ENCODE measurements at places on chromosomes 2 and 18. TPM values are rescaled to one million over a fixed set of nuclear protein-coding genes. Genes with fewer than 3 reads are reported as not detected.

The NR4A2 gene
- 0.88 TPM for total RNA-seq

The FBXO48 gene
- total RNA-seq = 1.0 TPM

The ZNF804A gene
- not detected for total RNA-seq

The SCN1A gene
- 0.63 TPM for total RNA-seq

The LYG1 gene
- total RNA-seq = 0.58 TPM

GRCh38 chr2:238818561-238818960 lies 29.3 kb upstream of the TWIST2 start:
- H3K4me1 ChIP-seq = no peaks in the 10 kb centered on the region
- H3K4me3 ChIP-seq = no peak overlapping the region
- no peak overlapping the region for H3K27ac ChIP-seq
- H3K27me3 ChIP-seq = peaks cover 99% of the 10 kb centered on the region
- no peak for DNase-seq

GRCh38 chr2:128710729-128711128 lies 392.1 kb upstream of the HS6ST1 start:
- H3K36me3 ChIP-seq = no peaks in the 10 kb centered on the region
- H3K27me3 ChIP-seq = peaks cover 25% of the 10 kb centered on the region
- no peak overlapping the region for H3K4me3 ChIP-seq
- no peak for DNase-seq
- H3K4me1 ChIP-seq = no peaks in the 10 kb centered on the region

GRCh38 chr18:22257022-22257543 lies 87.7 kb downstream of the GATA6 start:
- H3K4me3 ChIP-seq = no peak overlapping the region
- H3K27ac ChIP-seq = no peak overlapping the region
- no peaks in the 10 kb centered on the region for H3K27me3 ChIP-seq
- peaks cover 13% of the 10 kb centered on the region for H3K36me3 ChIP-seq

DNA sequence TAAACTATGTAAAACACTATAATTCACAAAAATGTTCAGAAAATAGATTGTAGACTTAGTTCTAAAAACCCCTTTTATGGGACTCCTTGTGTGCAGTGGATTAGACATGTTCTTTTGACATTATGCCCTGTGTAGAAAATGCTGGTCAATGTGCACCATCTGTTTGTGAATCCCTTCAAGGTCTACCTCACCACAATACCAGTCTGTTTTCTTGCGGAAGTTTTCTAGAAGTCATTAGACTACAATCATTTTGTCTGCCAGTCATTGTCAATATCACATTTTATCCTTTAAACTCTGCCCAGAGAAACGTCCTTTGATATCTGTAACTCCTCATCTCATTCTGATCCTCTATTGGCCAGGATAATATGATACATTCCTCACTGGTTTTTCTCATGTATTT lies 7.8 kb downstream of the ITGA4 start:
- no peaks in the 10 kb centered on the region for H3K4me1 ChIP-seq
- H3K36me3 ChIP-seq = no peaks in the 10 kb centered on the region
- H3K27me3 ChIP-seq = no peaks in the 10 kb centered on the region
- DNase-seq = no peak
- H3K27ac ChIP-seq = no peak overlapping the region
- H3K4me3 ChIP-seq = no peak overlapping the region

DNA sequence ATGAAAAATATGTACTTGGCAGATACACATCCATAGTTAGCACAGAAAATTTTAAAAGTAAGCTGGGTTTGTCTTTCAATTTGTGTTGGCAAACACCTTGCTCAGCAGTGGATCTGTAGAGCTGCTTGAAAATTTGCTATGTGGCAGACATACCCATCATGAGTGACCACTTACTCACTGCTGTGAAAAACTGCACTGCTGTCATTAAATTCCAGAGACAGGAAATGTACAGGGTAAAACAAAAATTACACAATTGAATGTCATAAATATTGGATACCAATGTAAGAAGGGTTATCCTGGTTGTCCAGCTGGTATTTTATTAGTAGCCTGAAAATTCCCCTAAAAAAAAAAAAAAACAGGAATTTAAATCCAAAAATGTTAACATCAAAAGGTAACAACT lies 24.5 kb downstream of the NIF3L1 start:
- no peak overlapping the region for H3K27ac ChIP-seq
- no peak overlapping the region for H3K4me3 ChIP-seq
- no peaks in the 10 kb centered on the region for H3K27me3 ChIP-seq

DNA sequence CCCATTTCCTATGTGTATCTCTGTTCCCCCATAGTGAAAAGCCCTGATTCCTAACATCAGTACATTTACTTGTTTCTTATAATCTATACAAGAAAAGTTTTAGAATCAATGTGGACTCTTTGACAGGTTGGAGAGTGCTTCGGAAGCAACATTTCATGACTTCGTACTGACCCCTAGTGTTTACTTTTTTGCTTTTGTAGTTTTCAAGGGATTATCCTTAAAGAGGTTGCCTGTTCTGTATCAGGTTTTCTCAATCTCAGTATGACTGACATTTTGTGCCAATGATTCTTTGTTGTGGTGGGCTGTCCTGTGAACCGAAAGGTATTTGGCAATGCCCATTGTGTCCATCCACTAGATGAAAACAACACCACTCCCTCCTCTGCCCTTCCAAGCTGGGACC lies 43.3 kb upstream of the SERPINB2 start:
- H3K4me1 ChIP-seq = no peaks in the 10 kb centered on the region
- no peak for DNase-seq
- H3K36me3 ChIP-seq = no peaks in the 10 kb centered on the region
- H3K4me3 ChIP-seq = no peak overlapping the region

GRCh38 chr2:127951026-127951425 lies 65.3 kb upstream of the AMMECR1L start:
- H3K27ac ChIP-seq = no peak overlapping the region
- H3K27me3 ChIP-seq = no peaks in the 10 kb centered on the region
- no peak for DNase-seq
- no peak overlapping the region for H3K4me3 ChIP-seq
- H3K36me3 ChIP-seq = peaks cover 64% of the 10 kb centered on the region

- no peak overlapping the region for H3K4me3 ChIP-seq
- peaks cover 17% of the 10 kb centered on the region for H3K4me1 ChIP-seq
- no peaks in the 10 kb centered on the region for H3K36me3 ChIP-seq
- H3K27ac ChIP-seq = no peak overlapping the region
- DNase-seq = no peak
- H3K27me3 ChIP-seq = no peaks in the 10 kb centered on the region
Observed at GRCh38 chr2:96176661-96177060, 31.4 kb upstream of the DUSP2 start.

- H3K4me1 ChIP-seq = peaks cover 36% of the 10 kb centered on the region
- no peak overlapping the region for H3K4me3 ChIP-seq
- H3K27ac ChIP-seq = peak overlapping the region; percentile 57
- no peaks in the 10 kb centered on the region for H3K27me3 ChIP-seq
Observed at GRCh38 chr2:46075848-46076247, 221.4 kb upstream of the EPAS1 start.

DNA sequence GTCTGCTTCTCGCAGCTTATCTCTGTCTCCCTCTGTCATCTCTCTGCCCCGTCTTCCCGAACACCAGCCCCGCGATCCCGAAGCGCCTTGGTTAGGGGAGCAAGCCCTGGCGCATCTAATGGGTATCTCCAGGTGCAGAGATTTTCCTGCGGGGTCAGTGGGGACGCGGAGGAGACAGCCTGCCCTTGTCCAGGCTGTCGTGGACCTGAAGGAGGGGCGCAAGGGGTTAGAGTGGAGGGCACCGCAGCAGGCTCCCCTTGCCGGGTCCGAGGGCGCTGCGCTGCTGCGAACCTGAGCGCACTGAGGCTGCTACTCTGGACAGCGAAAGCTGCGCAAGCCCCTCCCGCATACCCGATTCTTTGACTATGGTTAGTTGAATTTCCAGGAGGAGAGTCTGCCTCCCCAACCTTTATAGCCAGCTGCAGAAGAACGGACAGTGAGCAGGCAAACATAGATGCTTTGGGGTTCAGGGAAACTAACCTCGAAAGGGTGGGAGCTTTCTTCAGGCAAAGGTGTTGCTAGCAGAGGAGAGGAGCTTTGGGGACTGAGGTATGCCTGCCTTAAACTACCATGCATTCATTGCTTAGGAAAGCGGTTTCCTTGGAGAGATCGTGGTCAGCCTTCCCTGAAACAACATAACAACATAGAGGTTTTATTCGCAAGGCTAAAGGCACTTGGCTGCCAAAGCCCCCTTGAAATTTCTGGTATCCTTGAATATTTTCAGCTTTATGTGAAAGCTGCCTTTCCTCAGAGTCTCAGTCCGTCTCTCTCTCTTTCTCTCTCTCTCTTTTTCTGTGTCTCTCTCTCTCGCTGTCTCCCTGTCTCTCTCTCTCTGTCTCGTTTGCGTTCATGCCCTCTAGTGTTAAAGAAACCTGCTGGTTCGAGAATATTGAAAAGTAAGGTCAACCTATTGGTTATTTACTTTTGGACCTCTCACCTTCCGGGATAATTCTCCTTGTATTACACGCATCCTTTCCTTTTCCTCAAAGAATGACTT lies 1.6 kb downstream of the GALNT13 start:
- H3K27me3 ChIP-seq = peaks cover 59% of the 10 kb centered on the region
- H3K4me3 ChIP-seq = peak overlapping the region; percentile 50
- H3K4me1 ChIP-seq = peaks cover 4% of the 10 kb centered on the region
- H3K27ac ChIP-seq = no peak overlapping the region
- DNase-seq = no peak
- H3K36me3 ChIP-seq = no peaks in the 10 kb centered on the region

DNA sequence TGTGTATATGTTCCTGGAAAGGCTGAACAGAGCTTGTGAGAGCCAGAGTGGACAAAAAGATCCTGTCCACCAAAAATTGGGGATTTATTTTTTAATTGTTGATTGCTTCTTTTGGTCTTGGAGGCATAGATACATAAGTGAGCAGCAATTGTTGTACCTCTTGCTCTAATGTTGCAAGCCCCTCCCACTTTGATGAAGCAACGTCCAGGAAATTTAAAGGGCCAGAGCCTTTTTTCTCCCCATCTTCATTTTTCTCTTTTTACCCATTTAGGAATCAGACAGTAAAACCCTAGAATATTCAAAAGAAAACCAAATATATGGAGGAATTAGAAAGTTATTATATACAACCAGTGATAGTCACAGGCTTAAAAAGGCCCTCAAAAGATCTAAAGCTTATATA lies 871.8 kb upstream of the NRXN1 start:
- no peak for DNase-seq
- H3K27me3 ChIP-seq = no peaks in the 10 kb centered on the region
- no peak overlapping the region for H3K4me3 ChIP-seq
- no peaks in the 10 kb centered on the region for H3K36me3 ChIP-seq
- H3K27ac ChIP-seq = no peak overlapping the region

GRCh38 chr2:96204836-96205624 lies 3.6 kb downstream of the STARD7 start:
- DNase-seq = no peak
- peak overlapping the region; percentile 77 for H3K27ac ChIP-seq
- peaks cover 96% of the 10 kb centered on the region for H3K4me1 ChIP-seq
- H3K27me3 ChIP-seq = no peaks in the 10 kb centered on the region

DNA sequence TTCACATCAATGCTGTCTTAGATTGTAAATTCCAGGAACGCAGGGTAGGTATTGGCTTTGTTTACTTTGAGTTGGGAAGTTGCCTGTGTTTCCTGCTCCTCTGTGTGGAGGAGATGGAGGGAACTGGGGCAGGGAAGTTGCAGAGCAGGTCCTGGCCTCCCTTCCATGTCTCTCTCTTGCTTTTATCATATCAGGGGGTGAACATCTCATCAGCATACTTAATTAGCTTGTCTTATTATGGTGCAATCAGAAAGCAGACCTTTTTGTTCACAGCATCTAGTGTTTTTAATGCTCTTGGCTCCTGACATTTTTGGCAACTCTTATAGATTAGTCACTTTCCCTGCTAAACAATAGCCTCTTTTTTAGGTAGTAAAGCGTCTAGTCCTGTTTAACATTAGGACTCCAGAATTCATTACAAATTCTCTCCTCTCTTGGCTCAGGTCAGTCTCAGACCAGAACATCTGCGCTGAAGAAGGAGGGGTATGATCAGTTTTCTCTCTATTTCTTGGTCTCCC lies 11.5 kb upstream of the DIPK1C start:
- no peak overlapping the region for H3K4me3 ChIP-seq
- DNase-seq = no peak
- peak overlapping the region; percentile 43 for H3K27ac ChIP-seq
- H3K36me3 ChIP-seq = no peaks in the 10 kb centered on the region
- H3K27me3 ChIP-seq = no peaks in the 10 kb centered on the region
- peaks cover 7% of the 10 kb centered on the region for H3K4me1 ChIP-seq

- no peak overlapping the region for H3K27ac ChIP-seq
- no peak for DNase-seq
- H3K4me1 ChIP-seq = peaks cover 8% of the 10 kb centered on the region
- H3K36me3 ChIP-seq = no peaks in the 10 kb centered on the region
Observed at GRCh38 chr2:108925735-108926134, 63.3 kb downstream of the EDAR start.

- H3K4me3 ChIP-seq = no peak overlapping the region
- no peaks in the 10 kb centered on the region for H3K27me3 ChIP-seq
- H3K27ac ChIP-seq = no peak overlapping the region
- peaks cover 8% of the 10 kb centered on the region for H3K36me3 ChIP-seq
- peaks cover 18% of the 10 kb centered on the region for H3K4me1 ChIP-seq
Observed at GRCh38 chr2:232142049-232142448, 180.5 kb downstream of the DIS3L2 start.

- no peaks in the 10 kb centered on the region for H3K36me3 ChIP-seq
- no peak for DNase-seq
- no peaks in the 10 kb centered on the region for H3K4me1 ChIP-seq
- no peaks in the 10 kb centered on the region for H3K27me3 ChIP-seq
Observed at GRCh38 chr18:9969247-9969646, 55.4 kb downstream of the VAPA start.

- H3K27ac ChIP-seq = no peak overlapping the region
- H3K27me3 ChIP-seq = no peaks in the 10 kb centered on the region
- H3K4me1 ChIP-seq = peaks cover 12% of the 10 kb centered on the region
- no peak overlapping the region for H3K4me3 ChIP-seq
- no peak for DNase-seq
Observed at GRCh38 chr2:69204654-69205053, 182.4 kb downstream of the GFPT1 start.

DNA sequence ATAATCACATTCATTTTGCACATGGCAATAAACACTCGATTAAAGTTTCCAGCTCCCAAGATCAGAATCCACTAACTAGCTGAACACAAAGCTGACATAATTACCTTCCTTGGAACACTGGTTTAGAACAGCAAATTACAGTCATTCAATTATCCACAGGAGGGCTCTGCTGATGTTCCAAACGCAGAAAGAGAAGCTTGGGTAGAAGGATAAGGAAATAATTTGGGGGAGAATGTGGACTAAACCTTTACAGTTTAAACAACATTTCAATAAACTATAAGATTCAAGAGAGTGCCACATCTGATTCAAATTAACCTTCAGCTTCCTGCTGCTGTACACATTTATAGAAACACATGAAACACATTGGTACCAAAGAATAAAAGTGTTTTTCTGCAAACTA lies 67.8 kb upstream of the ARL4C start:
- H3K4me1 ChIP-seq = no peaks in the 10 kb centered on the region
- no peaks in the 10 kb centered on the region for H3K36me3 ChIP-seq
- peaks cover 15% of the 10 kb centered on the region for H3K27me3 ChIP-seq
- H3K27ac ChIP-seq = no peak overlapping the region
- H3K4me3 ChIP-seq = no peak overlapping the region
- no peak for DNase-seq

All from left ventricle myocardium inferior (tissue), 1 donor.